C1 segment of cervical spinal cord (tissue), 14 donors: ENCODE measurements at places on chromosomes 2 and 18.
A peak's percentile ranks its signal among the peaks of the same experiment; 100 is the strongest.

DNA sequence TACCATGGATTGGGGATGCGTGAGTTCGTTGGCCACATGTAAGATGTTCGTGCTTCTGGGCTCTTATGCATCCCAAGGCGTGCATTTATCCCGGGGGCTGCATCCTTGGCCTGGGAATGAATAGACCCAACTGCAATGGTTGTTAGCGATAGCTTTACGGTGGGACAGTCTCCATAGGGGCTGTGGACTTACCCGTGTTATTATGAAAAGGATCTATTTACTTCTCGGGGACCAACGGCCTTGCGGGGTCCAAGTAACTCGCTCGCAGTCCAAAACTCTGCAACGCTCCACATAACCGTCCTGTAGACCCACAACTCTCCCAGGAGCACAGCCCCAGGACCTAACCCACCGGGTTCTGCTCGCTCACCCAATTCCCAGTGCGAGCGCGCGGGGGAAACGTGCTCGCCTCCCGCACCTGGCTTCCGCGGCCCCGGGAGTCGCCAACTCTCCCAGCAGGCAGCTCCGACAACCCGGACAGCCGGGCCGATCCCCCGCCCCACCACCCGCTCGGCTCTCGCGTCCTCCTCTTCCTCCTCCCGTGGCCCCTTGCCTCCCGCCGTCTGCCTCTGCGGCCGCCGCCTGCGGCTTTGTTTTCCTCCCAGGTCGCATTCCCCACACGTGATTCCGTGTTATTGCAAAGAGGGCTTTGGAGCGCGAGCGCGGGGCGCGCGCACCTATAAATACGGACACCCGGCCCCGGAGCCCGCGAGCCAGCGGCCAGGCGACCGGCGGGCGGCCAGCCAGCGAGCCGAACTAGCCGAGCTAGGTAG, at the start of gene CABLES1:
Gene CABLES1 (plus strand): TSS at position 706 of the 770 bp plus-strand sequence. CDS start 278 bp downstream, outside the sequence.
- DNase-seq = peak; percentile 47

GRCh38 chr18:24656050-24656449, 195.6 kb downstream of the HRH4 start:
- DNase-seq = no peak

DNA sequence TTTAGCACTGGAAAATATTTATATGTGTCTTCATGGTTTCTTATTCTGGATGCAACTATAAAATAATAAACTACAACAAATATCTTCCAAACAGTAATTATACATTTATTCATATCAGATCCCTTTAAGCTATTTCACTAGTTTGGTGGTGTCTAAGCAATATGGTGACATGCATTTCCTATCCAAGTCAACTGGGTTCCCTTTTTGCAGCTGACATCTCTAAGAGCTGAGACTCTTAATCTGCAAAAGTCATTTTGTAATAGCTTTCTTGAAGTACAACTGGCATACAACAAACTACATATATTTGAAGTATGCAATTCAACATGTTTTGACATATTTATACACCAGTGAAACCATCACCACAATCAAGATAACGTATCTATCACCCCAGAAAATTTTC, 59.9 kb upstream of the SLC1A4 start:
- DNase-seq = no peak

- DNase-seq = no peak
Measured at GRCh38 chr18:72107647-72108383, 436.3 kb downstream of the CBLN2 start.

DNA sequence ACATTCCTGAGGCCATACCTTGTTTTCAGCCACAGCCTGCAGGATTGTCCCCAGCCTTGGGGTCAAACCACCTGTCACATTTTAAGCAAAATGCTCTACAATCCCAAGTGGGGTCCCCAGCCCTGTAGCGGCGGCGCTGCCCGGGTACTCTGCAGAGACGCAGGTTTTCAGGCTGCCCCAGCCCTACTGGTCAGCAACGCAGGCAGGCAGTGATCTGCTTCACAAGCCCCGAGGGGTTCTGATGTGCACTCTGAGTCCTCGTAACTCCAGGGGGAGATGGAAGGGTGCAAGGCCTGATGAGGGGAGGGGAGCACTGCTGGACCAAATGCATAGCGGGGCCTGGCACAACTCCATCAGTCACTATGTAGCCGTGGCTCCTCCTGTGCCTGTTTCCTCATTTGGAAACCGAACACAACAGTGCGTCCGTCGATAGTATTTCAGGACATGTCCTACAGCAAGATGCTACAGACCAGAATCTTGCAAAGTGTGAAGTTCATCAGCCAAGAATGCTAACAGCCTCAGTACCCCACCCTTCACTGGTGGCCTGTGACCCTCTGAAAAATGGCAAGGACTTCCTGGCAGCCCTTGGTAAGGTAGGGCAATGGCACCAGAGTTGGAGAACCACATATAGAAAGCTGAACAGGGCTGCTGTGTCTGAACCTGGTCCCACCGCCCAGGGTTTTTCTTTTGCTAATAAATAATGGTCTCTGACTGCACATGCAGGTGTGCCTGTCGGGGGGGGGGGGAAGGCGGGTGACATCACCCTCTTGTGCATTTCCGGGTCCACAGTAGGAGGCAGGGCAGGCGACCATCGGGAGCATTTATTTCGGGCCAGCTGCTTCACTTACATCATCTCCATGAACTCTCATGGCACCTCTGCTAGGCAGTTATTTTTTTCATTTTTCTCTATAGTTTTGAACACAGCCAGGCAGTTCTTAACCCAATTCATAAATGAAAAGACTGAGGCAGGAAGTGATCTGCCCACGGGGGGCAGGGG, 50.6 kb upstream of the TFCP2L1 start:
- DNase-seq = no peak

DNA sequence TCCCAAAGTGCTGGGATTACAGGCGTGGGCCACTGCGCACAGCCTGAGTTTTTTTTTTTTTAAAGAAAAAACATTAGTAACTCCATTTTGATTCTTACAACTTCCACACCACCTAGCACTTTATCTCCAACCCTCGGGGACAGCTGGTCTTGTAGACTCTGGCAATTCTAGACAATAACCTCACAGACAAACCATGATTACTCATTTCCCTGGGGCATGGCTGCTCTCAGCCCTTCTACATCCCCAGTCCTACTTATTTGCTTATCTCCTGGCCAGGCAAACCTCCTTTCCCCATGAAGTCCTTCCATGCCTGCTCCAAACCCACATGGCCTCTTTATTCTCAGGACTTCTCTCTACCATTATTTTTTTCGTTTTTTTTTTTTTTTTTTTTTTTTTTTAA, 91.1 kb downstream of the ACTR3 start:
- no peak for DNase-seq

DNA sequence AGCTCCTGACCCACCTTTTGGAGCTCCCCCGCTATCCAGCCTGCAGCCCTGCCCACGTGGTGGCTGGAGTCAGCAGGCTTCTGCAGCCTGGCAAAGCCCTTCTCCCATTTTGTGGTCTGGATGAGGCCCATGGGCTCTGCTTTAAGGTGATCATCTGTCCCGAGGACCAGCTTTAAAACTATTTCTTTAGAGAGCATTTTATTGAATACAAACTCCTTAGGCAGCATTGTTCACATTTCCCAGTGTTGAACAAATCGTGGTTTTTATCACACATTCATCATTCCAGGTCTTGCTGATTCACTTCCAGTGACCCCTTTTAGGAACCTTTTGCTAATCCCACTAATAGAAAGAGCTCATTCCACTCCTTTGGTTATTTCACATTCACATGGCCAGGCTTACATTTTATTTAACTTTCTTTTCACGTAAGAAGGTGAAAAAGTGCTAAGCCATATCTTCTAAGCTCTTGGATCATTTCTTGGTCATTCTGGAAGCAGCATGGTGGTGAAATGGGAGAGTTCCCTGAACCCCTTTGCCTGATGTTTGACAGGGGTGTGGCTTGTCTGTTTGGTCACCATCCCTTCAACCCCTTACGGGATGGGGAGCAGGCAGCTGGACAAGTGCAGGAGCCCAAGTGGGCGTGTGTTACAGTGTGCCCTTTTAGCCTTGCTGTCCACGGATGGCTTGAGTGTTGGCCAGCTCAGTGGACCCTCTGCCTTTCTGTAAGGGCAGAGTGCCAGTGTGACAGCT, 80.4 kb upstream of the RAPGEF4 start:
- DNase-seq = no peak

GRCh38 chr2:200778038-200778437, 33.7 kb upstream of the BZW1 start:
- DNase-seq = no peak

DNA sequence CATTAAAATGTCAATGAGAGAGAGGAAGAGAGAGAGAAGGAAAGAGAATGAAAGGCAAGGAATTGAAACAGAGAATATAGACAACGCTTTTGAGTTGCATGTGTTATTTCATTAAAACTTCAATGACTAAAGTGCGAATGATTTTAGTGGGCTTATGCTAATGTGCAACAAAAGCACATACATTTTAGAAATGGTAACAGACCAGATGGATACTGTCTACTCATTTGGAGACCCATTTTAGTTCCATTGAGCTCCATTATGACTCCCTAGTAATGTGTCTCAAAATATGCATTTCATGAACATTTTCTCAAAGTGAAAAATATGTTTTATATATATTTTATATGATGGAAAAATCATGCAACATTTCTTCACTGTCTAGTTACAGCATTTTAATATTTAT, 622.2 kb upstream of the GCFC2 start:
- DNase-seq = no peak

GRCh38 chr2:84495539-84496146, 20.7 kb upstream of the DNAH6 start:
- peak; percentile 1 for DNase-seq

DNA sequence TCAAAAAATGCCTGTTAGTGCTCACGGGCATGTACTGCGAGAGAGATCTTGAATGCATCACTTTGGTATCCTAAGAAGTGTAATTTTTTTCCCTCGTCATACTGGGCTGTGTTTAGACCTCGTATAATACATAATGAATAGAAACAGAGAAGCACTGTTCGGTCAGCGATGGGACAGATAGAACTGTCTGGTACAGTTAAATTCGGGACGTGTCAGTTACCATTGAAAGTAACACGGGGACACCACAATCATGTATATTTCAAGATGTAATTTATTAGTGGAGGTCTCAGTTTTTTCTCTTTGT, 1.8 kb downstream of the PKP4 start:
- DNase-seq = no peak

GRCh38 chr2:239274391-239275043, 126.3 kb downstream of the HDAC4 start:
- DNase-seq = no peak

DNA sequence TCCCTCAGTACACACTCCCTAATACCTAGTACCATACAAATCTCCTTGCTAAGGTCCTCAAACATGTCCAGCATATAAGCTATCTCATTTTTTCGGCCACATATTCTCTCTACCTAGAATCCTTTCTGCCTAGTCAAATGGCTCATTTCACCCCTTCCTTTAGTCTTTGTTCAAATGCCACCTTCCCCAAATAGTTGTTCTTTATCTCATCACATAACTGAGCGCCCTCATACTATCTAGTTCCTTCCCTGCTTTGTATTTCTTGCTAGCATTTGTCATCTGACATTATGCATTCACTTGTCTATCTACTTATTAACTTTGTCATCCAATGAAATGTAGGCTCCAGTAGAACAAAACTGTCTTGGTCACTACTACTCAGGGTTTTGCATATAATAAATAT, 35.5 kb downstream of the RPRD1A start:
- no peak for DNase-seq

DNA sequence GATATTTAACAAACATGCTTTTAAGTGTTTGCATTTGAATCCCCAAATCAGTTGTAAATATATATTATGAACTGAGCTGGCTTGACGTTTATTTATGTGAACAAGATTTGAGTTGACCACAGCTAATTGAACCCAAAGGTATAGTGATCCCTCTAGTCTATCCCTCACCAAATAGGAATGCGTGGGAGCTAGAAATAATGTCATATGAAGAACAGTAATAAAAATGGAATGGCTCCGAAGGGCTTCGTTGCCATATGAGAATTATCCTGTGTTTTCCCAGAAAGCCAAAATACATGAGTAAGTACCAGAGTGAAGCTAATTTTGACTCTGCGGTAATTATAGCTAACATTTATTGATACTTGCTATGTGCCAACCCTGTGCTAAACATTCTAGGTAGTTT, 142.7 kb downstream of the ADCYAP1 start:
- DNase-seq = no peak

DNA sequence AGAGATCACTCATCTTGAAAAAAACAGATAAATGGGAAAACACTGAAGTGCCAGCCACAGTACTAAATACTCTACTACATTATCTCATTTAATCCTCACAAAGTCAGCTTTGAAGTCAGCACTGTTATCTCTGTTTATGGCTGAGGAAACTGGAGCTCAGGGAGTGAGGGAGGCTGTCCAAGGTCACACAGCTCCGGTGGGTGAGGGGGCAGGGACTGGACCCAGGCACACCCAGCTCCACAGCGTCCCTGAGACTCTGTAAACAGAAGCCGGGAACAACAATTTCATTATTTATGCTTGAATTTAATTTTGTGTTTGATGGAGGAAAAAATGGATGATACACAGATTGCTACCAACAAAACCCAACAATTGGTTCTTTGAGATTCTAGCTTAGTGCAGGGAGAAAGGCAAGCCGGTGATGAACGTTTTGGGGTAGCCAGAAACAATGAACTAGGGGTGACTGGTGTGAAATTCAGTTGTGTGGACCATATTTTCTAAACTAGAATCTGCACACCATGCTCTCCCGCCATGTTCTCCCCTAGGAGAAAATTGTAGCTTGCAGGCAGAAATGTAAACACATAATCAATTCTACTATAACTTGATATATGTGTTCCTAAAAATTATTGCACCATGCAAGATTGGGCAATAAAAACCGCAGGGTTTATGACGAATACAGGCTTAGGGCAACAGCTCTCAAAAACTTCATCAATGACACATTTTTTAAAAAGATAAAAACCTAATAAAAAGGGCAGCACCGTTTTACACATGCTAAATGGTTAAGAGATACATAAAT, at the start of gene GREB1:
Gene GREB1 (plus strand): TSS at position 768 of the 793 bp plus-strand sequence. CDS start 22,570 bp downstream, outside the sequence.
- DNase-seq = no peak

GRCh38 chr2:73930386-73930785, 3.7 kb downstream of the DGUOK start:
- DNase-seq = no peak

- DNase-seq = no peak
Measured at GRCh38 chr2:80506563-80506962, 202.0 kb upstream of the LRRTM1 start.

- no peak for DNase-seq
Measured at GRCh38 chr2:218782528-218782844, 539 bp downstream of the CYP27A1 start.
